HEK293T (cell line): ENCODE measurements at places on chromosomes 5 and 9.
A peak's percentile ranks its signal among the peaks of the same experiment; 100 is the strongest.

GRCh38 chr5:126462239-126463014 lies 39.2 kb downstream of the GRAMD2B start:
- no peak for DNase-seq

GRCh38 chr5:104987074-104987473 lies 1424.5 kb upstream of the NUDT12 start:
- no peak for DNase-seq

DNA sequence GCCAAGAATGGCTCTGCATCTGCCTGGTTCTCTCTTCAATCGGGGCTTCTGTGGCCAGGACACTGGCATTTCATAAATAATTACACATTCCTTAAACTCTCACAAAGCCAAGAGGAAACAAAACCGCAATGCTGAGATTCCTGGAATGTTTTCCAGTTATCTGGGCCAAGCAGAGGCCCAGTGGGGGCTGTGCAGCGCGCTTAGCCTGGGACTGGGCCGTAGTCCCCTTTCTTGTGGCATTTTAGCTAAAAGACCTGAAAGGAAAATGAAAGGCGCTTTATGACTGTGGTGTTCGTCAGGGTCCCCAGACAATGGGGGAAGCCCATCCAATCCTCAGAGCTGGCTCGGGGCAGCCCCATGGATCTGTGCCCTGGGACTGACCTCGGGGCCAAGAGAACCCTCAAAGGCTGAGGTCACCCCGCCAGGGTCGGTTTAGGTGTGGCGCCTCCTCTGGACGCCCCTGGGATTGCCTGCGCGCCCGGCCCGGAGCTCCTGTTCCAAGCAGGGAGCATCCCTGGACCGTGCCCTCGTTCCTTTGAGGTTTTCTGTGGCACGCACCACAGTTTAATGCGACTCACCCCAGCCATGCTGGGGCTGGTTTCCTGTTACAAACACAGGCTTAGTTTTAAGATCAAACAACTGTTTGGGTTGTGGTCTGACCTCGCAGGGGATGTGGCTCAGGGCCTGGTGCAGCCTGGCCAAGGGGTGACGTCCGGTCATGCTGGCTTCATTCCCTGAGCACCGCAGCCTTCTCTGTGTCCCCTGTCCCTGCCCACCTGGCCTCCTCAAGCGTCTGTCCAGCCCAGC lies 51.5 kb upstream of the NKD2 start:
- no peak for DNase-seq

DNA sequence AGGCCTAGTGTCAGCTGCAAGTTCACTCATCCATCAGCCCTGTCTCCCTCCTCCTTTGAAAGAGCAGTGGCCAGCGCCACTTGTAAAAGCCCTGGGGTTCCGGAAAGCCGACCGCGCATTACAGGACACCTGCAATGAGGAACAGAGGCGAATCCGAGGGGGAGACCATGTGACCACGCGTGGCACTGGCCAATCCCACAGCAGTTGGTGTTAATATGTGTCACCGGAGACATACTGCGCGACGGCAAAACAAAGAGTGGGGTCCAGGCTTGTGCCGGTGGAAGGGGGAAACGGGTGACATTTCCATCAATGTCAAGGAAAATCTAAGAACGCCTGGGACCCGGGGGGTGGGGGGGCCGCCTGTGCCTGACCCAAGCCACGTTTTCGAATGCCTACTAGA lies 480.8 kb downstream of the SPATA31A7 start:
- DNase-seq: no peak

DNA sequence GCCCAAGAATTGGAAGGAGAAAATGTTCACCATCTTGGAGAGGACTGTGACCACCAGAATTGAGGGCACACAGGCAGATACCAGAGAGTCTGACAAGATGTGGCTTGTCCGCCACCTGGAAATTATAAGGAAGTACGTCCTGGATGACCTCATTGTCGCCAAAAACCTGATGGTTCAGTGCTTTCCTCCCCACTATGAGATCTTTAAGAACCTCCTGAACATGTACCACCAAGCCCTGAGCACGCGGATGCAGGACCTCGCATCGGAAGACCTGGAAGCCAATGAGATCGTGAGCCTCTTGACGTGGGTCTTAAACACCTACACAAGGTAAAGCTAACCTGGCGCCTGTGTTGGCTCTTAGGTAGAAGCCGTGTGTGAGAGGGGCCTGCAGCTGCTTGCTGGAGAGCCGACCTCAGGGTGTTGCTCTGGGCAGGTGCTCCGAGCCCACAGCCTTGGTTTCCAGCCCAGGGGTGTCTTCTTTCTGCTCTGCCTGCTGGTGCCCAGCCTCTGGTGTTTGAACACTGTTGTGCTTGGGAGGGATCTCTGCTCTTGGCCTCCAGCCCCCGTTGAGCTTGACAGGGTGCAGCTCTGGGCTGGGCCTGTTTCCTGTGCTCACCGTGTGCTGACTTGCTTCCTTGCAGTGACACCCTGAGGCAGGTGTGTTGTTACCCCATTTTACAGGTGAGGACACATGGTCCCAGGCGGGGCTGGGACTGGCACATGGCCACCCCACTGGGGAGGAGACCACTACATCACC lies 10.9 kb downstream of the EXOC3 start:
- DNase-seq: no peak

DNA sequence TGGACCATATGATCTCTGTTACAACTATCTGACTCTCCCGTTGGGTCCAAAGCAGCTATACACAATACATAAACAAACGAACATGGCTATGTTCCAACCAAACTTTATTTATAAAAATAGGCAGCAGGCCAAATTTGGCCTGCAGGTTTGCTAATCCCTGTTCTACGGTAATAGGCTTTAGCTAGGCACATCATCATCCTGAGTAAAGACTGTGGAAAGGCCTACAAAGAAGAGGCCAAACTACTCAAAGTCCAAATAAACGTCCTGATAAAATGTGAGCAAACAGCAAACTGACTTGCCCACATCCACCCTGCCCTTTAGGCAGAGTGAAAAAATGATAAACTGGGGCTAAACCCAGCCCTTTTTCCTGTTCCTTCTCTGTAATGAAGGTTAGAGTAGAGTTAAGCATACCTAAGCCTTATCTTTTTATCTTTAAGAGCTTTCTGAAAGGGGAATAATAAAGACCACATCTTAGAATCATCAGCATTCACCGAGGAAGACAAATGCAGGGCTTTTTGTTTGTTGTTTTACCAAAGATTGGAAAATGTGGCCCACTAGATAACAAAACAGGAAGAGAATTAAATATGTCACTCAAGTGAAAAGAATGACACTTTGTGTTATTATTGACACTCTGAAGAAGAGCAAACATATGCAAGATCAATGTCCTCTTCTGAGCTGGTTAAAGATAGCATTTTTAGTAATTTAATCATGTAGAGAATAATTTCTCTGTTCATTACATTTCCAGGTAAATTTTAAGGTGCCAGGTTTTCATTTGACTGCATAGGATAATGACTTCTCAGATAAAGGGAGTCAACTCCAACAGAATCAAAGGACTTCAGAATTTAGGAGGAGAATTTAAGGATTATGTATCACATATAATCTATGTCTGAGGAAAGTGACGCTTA lies 160.0 kb upstream of the GNA14 start:
- DNase-seq: no peak

GRCh38 chr5:143014017-143014651 lies 244.0 kb downstream of the ARHGAP26 start:
- peak; percentile 46 for DNase-seq

- no peak for DNase-seq
Observed at GRCh38 chr9:116549786-116550660, 137.1 kb upstream of the TRIM32 start.

DNA sequence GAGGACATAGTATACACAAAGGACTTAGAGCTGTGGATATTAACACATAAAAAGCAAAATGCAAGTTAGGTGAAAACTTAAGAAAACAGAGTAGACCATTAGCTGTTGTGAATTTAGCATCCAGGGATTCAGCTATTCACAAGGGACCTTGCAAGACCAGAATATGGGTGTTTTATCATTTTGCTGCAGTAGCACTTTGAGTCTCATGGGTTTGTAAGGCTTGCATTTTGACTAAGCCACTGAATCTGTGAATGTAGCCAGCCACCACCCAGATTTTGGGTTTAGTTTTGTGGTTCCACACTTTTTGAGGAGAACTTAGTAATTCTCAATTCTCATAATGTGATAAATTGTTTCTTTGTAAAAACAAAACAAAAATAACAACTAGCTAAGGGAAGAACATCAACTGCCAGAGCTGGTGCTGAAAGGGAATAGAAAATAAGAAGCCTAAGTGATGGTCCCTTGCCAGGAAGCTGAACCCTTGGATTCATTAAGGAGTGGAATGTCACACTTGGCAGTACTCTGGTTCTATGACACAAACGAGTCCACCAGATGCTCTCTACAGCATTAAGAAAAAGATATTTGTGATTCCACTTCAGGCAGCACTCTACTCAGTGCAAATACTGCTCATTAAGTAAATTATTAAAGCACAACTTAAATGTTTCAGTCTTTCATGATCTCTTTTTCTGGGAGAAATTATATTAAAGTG lies 557.4 kb upstream of the ZNF462 start:
- DNase-seq: no peak

DNA sequence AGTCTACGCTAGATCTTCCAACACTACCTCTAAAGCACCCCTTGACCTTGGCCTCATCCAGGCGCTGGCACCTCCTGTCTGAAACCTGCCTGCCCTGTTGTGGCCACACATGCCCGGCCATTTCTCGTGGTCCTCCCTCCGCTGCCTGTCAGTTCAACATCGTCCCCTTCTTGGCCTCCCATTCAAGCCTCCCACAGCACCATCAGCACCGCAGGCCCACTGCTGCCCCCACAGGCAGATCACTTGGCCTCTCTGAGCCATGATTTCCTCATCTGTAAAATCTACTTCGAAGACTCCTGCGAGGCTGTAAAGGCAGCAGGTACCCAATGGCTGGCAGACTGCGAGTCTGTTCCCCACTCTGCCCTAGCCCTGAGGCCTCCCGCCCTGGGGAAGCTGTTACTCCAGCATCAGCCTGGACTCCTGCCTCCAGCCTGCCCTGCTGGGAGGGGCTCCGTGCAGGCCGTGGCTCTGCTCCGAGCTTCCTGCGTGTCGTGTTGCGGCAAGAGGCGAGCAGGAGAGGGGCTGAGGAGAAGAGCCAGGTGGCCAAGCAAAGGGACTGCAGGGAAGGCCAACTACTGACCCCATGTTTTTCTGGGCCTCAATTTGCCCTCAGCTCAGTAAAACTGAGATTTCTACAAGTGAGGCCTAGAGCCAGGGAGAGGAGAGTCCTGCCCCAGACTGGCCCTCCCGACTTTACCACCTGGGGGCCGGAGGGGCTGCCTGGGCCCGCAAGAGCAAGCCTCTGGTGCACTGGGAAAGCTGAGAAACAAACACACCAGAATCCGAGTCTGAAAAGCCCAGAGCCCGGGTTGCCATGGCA lies 70.5 kb upstream of the LRRTM2 start:
- no peak for DNase-seq
